CD4-positive, alpha-beta T cell treated with Interleukin-17A for 4 hours (primary cell): ENCODE measurements at places on chromosomes 7 and 10.

DNA sequence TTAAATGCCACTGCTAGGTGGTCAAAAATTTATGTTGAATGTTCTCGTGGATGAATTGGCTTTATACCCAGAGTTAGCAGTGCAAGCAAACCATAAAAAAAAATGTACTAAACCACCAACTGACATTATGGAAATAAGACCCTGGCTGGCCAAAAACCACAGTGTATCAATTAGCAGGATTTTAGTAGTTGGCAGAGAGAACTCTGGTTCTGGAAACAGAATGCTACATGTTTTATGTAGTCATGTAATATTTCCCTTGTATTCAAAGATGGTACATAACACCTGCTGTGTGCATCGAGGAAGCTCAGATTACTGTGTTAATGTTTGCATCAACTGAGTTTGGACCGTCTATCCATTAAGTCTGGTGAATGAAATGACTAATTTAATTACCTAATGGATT is 618.5 kb downstream of the CCSER2 start:
- DNase-seq, result no peak

GRCh38 chr10:17649836-17650235 is 5.9 kb downstream of the STAM start:
- no peak for DNase-seq

DNA sequence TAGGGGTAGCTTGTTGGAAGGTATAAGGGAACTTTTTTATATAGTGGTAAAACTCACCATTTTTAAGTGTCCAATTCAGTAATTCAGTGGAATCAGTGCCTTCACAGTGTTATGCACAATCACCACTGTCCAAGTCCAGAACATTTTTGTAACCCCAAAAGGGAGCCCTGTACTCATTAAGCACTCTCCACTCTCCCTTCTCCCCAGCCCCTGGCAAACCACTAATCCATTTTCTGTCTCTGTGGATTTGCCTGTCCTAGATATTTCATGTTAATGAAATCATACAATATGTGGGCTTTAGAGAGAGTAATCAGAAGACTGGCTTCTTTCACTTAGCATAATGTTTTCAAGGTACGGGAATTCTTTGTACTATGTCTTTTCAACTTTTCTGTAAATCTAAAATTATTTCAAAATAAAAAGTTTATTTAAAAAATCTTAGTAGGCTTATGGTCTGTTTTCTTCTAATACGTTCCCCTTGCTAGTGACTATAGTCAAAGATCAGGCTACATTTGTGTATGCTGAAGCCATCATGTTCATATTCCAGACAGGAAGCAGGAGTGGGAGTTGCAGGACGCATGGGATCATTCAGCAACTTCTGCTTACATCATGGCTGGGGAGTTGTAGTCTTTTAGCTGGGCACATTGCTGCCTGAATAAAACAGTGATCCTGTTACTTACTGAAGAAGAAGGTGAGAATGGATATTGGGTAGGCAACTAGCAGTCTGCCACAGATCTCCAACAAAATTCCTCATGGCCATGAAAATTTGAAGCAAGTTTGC is 35.4 kb upstream of the TAX1BP1 start:
- DNase-seq, result no peak

DNA sequence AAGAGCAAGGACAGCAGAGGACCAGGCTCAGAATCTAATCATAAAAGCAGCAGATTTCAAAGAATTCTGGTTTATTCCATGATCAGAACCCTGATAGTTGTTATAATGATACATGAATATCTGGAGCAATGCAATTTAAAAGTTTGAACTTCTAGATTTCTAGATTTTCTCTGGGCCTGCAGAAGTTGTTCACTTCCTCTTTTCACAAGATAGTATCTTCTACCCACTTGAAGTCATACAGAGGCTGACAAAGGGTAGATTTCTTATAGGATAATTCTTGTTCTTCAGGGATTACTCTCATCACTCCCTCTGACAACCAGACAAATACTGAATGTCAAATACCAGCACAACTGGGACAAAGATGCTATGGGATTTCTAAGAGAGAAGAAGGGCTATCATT is 320.0 kb upstream of the ETV1 start:
- DNase-seq, result no peak

GRCh38 chr10:88542522-88542921 is 40.6 kb downstream of the RNLS start:
- no peak for DNase-seq

GRCh38 chr10:132407846-132408278 is 10.9 kb downstream of the PWWP2B start:
- no peak for DNase-seq

- DNase-seq, result no peak
Observed at GRCh38 chr10:116686632-116687031, 55.7 kb downstream of the HSPA12A start.

GRCh38 chr7:100153708-100154535 is 4.6 kb downstream of the TRAPPC14 start:
- no peak for DNase-seq
